GF-D8 (cell line): ENCODE measurements at places on chromosomes 11 and 22.
A peak's percentile ranks its signal among the peaks of the same experiment; 100 is the strongest.

DNA sequence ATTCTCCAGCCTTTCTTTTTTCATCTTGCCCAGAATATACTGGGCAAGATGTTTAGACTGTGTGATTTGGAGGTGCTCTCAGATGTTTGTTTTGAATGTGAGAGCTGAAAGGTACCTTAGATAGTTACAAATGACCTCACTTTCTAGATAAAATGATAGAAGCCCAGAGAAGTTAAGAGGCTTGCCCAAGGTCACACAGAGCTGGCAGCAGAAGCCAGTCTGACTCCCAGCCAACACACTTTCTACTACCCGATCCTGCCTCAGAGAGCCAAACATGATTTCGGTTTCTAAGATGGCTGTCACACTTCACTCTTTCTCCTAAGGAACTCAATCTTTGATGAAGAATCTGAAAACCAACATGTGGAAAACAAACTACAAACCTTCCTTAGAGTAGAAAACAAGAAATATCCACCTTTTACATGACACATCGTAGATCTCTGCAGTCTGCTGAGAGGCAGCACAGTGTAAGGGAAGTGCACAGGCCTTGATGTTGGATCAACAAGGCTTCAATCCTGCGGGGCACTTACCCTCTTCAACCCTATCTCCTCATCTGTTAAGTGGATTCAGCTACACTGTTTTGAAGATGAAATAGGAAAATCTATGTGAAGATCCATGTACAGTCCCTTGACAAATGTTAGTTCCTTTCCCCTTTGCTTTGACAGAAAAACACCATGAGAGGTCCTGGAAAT, 58.6 kb downstream of the SYTL2 start:
- no peak for DNase-seq

DNA sequence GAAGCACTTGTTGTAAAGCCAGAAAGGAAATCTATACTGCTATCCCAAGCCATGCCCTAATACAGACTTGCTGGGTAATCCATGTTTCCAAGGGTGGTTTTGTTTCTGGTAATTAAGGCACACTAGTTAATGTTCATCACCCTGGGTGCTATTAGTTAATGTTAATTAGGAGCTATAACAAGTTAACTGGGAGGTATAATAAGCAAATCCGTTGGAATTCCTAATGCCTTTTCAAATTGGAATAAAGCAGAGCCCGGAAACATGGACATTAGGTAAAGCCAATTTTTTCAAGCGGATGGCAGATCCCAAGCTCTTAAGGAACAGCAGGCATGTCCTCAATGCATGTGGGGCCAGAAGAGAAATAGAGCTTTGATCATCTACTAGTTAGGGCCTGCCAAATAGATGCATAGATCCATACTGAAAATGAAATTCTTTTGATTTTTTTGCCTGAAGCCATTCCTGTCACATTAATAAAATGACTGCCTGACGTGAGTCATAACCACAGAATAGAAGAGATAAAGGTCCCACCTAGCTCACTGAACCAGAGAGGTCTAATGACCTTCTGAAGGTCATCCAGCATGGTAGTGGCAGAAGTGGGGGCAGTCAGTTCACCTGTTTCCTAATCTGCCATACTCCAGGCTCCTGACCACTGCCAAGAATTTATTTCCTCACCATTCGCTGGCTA, 28.5 kb upstream of the CCDC34 start:
- no peak for DNase-seq

DNA sequence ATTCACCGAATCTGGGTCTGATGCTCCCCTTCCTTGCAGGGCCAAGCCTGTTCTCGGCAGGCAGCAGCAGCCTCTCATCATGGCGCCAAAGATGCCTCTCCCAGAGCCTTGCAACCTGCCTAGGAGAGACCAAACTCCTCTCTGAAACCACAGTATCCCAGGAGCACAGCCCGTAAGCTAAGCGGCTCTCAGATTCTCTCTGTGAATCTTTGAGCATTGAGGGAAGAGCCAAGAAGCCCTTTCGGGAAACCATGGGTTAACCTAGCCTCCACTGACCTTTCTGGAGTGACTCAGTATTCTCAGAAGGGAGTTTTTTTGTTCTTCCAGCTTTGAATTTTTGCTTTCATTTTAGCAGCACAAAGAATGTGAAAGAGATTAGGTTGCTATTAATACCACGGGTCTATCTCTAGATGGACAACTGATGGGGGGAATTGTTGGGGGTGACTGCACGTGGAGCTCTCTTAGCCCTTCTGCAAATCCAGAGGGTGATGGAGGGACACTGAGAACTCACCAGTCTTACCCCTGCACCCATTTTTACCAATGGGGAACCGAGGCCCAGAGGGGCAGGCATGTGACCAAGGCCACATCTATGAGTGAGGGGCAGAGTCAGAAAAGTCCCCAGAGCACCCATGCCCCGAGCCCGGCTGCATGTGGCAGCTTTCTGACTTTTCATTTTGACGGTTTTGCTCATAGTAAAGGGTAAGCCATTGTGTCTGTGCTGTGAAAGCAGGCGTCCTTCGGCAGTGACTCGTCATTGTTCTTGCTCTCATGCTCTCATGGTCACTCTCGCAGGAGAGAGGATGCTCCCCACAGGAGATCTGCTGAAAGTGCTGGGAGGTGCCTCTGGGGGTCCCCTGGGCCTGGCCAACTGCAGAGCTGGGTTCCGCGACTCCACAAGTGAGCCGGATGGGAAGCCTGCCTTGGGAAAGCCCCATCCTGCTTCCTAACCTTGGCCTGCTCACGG, 36.0 kb downstream of the IRAG1 start:
- DNase-seq, result no peak

- DNase-seq, result no peak
These were observed 225.5 kb upstream of the NARS2 start for GRCh38 chr11:78800096-78800690.

DNA sequence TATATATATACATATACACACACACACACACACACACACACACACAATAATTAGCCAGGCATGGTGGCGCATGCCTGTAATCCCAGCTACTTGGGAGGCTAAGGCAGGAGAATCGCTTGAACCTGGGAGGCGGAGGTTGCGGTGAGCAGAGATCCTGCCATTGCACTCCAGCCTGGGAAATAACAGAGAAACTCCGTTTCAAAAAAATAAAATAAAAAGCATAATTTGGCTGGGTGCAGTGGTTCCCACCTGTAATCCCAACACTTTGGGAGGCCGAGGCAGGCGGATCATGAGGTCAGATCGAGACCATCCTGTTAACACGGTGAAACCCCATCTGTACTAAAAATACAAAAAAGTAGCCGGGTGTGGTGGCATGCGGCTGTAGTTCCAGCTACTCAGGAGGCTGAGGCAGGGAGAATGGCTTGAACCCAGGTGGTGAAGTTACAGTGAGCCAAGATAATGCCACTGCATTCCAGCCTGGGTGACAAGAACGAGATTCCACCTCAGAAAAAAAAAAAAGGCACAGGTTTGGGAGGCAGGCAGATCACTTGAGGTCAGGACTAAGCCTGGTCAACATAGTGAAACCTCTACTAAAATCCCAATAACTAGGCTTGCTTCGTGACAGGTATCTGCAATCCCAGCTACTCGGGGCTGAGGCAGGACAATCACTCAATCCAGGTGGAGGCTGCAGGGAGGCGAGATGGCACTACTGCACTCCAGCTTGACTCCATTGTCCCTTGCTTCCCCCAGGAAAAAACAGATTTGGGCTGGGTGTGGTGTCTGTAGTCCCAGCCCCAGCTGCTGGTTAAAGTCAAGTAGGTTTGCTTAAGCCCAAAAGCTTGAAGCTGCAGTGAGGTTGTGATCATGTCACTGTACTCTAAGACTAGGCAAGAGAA, 11.8 kb upstream of the WDR74 start:
- DNase-seq, result no peak

DNA sequence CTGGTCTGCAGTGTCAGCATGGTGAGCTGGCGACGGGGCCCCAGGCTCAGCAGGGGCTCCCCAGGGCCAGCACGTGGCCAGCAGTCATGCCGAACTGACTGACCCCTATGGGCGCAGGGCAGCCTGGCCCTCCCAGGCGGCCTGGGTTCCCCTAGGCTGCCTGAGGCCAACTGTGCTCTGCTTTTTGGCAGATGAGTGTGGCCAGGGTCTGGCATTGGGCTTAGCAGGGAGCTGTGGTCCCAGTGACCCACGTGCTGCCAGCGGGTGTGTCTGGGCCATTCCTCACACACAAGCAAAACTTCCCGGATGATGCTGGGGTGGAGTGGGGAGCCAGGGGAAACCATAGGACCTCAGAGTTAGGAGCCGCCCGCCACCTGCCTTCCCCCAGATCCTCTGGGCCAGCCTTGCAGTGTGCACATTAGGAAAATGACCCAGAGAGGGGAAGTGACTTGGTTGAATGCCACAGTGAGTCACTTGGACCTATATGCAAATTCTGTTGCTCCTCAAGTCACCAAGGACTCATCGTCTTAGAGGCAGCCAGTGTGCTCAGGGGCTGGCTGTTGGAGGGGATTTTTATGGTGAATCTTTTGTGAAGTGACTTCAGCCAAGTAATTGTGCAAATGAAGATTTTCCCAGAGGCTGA, 6.5 kb downstream of the ADORA2A start:
- DNase-seq, result peak; percentile 58

- DNase-seq, result no peak
These were observed 5.0 kb downstream of the TPCN2 start for GRCh38 chr11:69053546-69054396.

GRCh38 chr22:38316364-38317121, 690 bp downstream of the CSNK1E start:
- DNase-seq, result no peak

GRCh38 chr22:31230155-31230870, 18.2 kb downstream of the LIMK2 start:
- peak; percentile 86 for DNase-seq
